Endothelial cell (in vitro differentiated cells): ENCODE measurements at places on chromosomes 7 and 10.

- no peak for DNase-seq
Observed at GRCh38 chr10:86661161-86662025, 6.9 kb upstream of the LDB3 start.

DNA sequence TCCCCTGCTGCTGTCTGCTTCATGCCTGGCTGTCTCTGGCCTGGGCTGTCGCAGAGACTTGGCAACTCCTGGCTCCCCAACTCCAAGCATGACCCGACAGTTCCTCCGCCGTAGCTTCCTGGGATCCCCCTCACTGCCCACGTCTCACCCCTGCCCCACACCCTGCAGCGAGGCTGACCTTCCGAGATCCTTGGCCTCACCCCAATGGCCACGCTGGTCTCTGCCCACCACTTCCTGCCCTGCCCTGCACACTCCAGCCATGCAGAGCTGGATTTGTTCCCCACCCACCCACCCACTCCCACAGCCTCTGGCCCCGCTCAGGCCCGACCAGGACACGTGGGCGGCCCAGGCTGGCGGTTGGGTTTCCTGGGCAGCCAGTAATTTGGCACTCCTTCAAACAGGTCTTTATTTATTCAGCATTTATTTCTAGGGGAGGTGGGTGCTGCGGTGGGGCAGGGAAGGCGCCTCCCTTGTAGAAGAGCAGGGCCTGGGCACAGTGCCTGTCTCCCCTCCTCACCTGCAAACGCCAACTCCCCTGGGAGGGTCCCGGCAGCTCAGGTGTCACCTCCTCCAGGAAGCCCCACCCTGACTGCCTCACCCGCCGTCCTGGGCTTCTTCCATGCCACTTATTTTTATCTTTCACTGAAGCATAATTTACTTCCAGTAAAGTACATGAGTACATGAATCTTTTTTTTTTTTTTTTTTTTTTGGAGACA, 25.5 kb downstream of the GTF2IRD1 start:
- DNase-seq = no peak

DNA sequence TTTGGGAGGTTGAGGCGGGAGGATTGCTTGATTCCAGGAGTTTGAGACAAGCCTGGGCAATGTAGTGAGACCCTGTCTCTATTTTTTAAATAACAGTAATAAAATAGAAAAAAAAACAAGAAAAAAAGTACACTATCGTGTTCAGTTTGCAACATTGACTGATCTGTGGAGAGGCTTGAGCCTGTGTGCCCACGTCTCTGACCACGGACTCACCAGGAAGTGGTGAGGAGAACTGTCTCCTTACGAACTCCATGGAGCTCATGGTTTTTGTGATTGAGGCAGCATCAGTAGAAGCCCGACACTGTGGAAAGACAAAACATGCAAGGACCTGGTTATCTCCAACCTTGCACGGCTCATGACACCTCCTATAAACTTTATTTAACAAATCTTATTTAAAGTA, 23.9 kb upstream of the DNAJB6 start:
- DNase-seq = no peak

DNA sequence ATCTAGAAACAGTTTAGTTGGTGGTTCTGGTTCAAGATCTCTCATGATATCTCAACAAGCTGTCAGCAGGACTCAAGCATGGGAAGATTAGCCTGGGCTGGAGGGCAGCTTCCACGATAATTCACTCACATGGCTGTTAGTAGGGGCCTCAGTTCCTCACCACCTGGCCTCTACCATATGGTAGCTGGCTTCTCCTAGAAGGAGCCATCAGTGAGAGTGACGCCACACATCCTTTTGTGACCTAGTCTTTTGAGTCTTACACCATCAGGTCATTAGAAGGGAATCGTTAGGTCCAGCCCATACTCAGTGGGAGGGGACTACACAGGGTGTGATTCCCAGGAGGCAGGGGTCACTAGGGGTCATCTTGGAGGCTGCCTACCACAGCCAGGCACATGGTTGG, 239.3 kb upstream of the PLPP4 start:
- DNase-seq = no peak

GRCh38 chr10:273088-273487, 137.8 kb downstream of the ZMYND11 start:
- DNase-seq = no peak

- DNase-seq = no peak
Observed at GRCh38 chr7:24945899-24946298, 34.1 kb downstream of the OSBPL3 start.

- DNase-seq = no peak
Observed at GRCh38 chr10:62297857-62298256, 29.2 kb upstream of the RTKN2 start.

GRCh38 chr10:28020993-28021982, 22.4 kb upstream of the ODAD2 start:
- DNase-seq = no peak

- no peak for DNase-seq
Observed at GRCh38 chr7:30471205-30471604, 7.4 kb downstream of the NOD1 start.

- no peak for DNase-seq
Observed at GRCh38 chr7:1812509-1813393, 142.7 kb downstream of the ELFN1 start.

DNA sequence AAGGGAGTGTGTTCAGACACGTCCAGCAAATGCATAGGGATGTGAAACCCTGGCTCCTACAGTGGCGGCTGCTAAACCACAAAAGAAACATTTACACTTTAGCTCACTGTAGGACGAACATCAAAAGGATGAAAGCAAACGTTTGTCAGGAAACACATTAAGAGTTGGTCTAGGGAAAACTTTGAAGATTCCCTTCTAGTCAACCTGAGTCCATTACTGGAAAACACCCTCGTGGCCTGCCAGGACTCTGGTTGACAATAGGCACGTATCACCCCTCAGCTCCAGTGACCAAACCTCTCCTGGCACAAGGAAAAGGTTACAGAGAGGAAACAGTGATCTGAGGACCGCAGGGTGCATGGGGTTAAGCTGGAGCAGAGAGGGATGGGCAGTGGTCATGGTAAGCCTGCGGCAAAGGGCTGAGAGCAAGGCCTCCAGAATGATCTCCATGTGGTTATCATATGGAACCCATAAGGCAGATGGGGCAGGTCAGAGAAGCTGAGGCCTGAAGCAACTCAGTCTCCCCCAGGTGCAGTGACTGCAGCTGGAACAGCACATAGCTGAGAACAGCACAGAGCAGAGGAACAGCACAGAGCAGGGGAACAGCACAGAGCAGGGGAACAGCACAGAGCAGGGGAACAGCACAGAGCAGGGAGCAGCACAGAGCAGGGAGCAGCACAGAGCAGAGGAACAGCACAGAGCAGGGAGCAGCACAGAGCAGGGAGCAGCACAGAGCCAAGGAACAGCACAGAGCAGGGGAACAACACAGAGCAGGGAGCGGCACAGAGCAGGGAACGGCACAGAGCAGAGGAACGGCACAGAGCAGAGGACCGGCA, 49.9 kb downstream of the CHST15 start:
- no peak for DNase-seq

GRCh38 chr10:16952080-16952479, 134.9 kb upstream of the RSU1 start:
- no peak for DNase-seq

DNA sequence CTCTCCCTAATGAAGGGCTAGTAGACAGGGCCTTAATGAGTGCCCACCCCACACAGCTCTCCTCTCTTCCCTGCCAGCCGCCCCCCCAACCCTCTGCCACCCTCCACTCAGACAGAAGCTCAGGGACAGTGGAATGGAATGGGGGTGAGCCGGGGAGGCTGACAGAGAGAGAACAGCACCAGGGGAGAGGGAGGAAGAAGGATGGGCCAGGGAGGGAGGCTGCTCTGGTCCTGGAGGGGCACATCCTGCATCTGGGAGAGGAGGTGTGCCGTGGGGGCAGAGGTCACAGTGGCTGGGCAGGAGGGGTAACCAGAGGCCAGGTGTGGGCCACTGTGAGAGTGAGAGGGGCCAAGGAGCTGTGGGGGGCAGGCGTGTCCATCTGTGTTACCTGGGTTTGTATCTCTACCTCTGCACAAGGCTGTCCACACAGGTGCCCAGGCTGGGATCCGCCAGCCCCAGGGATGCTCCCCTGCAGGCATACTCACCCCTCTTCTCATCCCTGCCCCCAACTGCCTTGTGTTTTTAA, 2.4 kb downstream of the NYAP1 start:
- DNase-seq = no peak

DNA sequence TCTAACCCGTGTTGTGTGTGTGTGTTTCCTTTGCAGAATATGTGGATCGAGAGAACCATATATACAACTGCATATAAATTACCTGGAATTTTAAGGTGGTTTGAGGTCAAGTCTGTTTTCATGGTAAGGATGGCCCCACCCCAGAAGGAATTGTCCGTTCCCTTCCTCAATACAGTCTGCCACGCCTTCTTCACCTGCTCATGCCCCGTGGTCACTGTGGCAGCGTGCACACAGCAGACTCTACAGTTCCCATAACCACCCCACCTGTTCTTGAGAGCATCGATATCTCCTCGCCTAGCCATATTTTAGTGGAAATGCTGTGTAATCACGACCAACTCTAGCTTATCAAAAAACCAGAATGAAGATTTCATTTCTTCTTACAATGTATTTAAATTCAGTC, 134.0 kb upstream of the NPS start:
- DNase-seq = no peak

GRCh38 chr10:28841625-28842024, 164.3 kb downstream of the BAMBI start:
- DNase-seq = no peak

GRCh38 chr10:23516530-23516929, 77.7 kb downstream of the OTUD1 start:
- peak; percentile 11 for DNase-seq

DNA sequence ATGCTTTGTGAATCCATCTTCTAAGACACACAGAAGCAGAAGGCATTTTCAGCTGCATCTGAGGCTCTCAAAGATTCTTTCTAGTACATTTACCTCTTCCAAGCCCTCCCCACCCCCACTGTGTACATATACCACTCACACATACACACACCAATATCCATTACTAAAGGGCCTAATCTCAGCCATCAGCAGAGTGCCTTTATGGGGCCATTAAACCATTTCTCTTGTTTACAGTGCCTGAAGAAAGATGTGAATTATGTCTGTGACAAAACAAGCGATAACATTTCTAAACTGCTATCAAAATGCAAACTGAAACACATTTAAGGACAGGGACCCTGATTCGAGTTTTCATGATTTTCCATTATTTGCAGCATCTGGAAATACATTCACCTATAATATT, 40.0 kb downstream of the ETV1 start:
- DNase-seq = no peak

DNA sequence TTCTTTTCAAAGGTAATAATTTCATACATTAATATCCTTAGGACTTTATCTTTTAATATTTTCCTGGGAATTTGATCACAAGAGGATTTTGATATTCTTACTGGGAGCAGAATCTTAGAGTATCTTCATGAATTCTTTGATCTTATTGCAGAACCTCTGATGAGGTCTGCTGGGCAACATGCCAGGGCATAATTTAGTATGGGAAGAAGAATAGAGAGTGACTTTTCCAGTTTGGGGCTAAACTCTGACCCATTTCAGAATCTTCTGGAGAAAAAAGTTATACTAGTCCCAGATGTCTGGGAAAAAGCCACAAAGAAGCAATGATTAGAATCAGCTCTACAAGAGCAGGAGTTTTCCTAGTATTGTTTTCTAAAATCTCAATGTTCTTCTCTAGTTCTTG, 28.0 kb upstream of the RSU1 start:
- DNase-seq = no peak

GRCh38 chr7:19024261-19024660, 93.2 kb downstream of the TWIST1 start:
- DNase-seq = no peak

DNA sequence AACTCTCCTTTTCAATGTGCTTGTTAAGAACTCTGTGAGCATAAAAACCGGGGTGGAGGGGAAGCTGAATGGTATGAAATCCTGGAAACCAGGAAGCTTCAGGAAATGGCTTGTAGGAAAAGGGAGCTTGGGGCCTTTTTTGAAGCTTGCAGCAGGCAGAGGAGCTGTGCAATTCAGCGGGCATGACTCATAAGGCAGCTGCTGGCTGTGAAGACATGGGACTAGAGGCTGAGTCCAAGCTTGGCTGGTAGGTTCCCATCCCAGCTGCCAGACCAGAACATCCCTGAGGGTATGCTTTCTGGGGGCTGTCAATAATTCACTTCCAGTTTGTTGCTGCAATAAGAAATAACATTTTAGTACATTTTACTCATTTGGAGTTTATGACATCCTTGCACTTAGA, 36.8 kb upstream of the CDC14C start:
- no peak for DNase-seq

DNA sequence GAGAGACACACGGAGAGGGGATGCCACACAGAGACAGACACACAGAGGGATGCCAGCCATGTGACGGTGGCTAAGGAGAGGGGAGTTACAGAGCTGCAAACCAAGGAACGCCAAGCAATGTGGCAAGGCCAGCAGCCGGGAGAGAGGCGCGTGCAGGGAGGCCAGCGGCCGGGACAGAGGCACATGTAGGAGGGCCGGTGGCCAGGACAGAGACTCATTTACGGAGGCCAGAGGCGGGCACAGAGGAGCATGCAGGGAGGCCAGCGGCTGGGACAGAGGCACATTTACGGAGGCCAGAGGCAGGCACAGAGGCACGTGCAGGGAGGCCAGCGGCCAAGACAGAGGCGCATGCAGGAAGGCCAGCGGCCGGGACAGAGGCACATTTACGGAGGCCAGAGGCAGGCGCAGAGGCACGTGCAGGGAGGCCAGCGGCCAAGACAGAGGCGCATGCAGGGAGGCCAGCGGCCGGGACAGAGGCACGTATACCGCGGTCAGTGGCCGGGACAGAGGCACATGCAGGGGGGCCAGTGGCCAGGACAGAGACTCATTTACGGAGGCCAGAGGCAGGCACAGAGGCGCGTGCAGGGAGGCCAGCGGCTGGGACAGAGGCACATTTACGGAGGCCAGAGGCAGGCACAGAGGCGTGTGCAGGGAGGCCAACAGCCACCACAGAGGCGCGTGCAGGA, 40.4 kb downstream of the INSIG1 start:
- DNase-seq = no peak

- no peak for DNase-seq
Observed at GRCh38 chr7:14292737-14293136, 303.3 kb upstream of the ETV1 start.

- no peak for DNase-seq
Observed at GRCh38 chr7:90771281-90771680, 175.2 kb downstream of the CDK14 start.

GRCh38 chr10:123140164-123140982, 4.6 kb downstream of the HMX3 start:
- no peak for DNase-seq
